ENCODE measurements at places on chromosomes 6 and 20. TPM values are rescaled to one million over a fixed set of nuclear protein-coding genes. Genes with fewer than 3 reads are reported as not detected.

Gene ALDH5A1
- polyA plus RNA-seq = 32.7 TPM

Gene CST7
- 0.34 TPM for polyA plus RNA-seq

Gene CLIC5
- polyA plus RNA-seq = 208 TPM

Gene SLC32A1
- 2.2 TPM for polyA plus RNA-seq

Gene TULP1
- polyA plus RNA-seq = 3.7 TPM

Gene GOPC
- polyA plus RNA-seq = 59.1 TPM

Gene EYA4
- 12.4 TPM for polyA plus RNA-seq

Gene PACRG
- 14.2 TPM for polyA plus RNA-seq

Gene NOX3
- 1.7 TPM for polyA plus RNA-seq

Gene CTAGE9
- polyA plus RNA-seq = 0.18 TPM

Gene PRR3
- polyA plus RNA-seq = 30.2 TPM

Gene GPR6
- not detected for polyA plus RNA-seq

Measured in renal cortex interstitium (tissue), 15 donors.